Effector memory CD4-positive, alpha-beta T cell (primary cell): ENCODE measurements at places on chromosomes 6 and 20.

GRCh38 chr20:62234339-62234738, 4.0 kb upstream of the OSBPL2 start:
- DNase-seq, result no peak

DNA sequence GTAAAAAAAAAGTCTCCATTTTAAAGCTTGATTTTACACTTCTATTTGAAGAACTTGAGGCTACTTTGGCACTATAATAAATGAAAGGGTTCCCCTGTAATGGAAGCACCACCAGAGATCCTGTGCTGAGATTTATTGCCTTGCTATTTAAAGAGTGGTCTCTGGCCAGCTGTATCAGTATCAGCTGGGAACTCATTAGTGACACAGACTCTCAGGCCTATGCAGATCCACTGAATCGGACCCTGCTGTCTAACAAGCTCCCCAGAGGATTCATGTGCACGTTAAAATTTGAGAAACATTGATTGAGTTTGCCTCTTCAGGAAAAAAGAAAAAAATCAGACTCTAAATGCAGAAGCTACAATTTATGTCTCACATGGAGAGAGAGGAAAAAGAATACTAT, 299.9 kb upstream of the BMP2 start:
- DNase-seq, result no peak

- no peak for DNase-seq
Measured at GRCh38 chr6:2110504-2110903, 134.9 kb downstream of the GMDS start.

- DNase-seq, result no peak
Measured at GRCh38 chr20:16975682-16976081, 227.5 kb downstream of the OTOR start.

DNA sequence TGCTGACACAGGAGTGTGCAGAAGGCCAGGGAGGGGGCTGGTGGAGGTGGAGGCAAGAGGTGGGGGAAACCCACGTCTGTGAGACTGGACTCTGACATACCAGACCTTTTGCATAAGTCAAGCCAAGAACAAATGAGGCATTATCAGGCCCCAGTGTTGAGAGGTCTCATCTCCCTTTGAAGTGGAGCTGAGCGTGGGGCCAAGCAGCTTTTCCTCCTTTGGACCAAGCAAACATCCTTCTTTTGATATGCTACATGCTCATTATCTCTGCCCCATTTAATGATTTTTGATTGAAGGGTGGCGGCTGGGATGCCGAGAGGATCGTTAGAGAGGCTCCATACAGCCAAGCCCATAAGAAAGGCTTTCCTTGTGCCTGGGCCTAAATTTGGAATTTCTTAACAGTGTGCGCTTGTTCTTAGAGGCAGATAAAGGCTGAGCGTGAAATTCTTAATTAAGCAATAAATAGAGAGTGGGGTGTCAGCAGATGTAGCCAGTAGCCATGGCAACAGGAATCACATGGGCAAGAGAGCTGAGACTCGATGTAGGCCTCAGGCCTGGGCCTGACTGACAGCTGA, 244.5 kb downstream of the PKHD1 start:
- no peak for DNase-seq
